ENCODE measurements at places on chromosomes 3 and 15. TPM values are rescaled to one million over a fixed set of nuclear protein-coding genes. Genes with fewer than 3 reads are reported as not detected.
A peak's percentile ranks its signal among the peaks of the same experiment; 100 is the strongest.

- no peaks in the 10 kb centered on the region for H3K36me3 ChIP-seq
- H3K4me3 ChIP-seq = no peak overlapping the region
- no peak overlapping the region for H3K27ac ChIP-seq
Measured at GRCh38 chr15:61088675-61089074, 140.4 kb downstream of the RORA start.

DNA sequence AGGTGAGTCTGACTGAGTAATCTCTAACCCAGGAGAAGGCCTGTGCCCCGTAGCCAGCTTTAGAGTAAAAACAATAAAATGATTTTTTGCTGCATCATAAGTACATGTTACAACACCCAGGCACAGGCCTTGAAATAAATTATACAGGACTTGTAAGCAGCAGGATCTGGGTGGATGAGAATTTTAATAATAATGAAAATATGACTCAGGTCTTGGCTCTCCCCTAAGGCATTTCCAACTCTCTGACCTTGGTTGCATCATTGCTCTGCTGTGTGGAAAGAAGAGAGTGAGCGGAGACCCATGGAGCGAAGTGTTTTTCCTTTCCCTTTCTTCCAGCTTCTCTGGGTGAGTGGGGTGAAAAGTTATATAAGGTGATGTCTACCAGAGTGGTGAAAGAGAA is 44.6 kb downstream of the EOMES start:
- H3K27ac ChIP-seq = peak overlapping the region; percentile 80
- DNase-seq = no peak
- H3K4me1 ChIP-seq = peaks cover 58% of the 10 kb centered on the region
- peaks cover 6% of the 10 kb centered on the region for H3K36me3 ChIP-seq
- no peak overlapping the region for H3K4me3 ChIP-seq

DNA sequence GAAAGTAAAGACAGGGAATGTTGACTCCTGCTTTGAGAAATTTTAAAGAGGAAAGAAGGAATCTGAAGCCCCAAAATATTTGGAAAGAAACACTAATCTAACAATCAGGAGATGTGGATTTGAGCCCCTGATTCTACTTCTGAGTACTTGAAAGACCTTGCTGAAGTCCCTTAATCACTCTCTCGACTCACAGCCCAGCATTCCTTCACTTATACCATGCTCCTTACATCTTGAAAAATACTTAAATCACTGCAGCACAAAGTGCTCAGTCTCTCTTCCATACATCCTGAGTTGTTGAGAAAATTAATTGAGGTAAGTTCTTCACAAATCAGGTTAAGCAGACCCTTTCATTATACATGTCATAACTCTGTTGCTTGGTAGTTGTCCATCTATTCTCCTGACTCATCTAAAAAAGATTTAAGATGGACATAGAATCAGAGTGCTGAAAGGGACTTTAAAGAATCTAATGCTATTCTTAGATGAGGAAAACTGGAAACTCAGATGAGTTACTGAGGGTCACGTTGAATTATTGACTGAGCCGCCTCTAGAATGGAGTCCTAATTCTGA is 72.8 kb upstream of the THSD4 start:
- H3K4me3 ChIP-seq = no peak overlapping the region
- no peak for DNase-seq
- no peaks in the 10 kb centered on the region for H3K36me3 ChIP-seq
- H3K27ac ChIP-seq = no peak overlapping the region
- no peaks in the 10 kb centered on the region for H3K4me1 ChIP-seq

SERPINI2 gene
- total RNA-seq = not detected
